ENCODE measurements at places on chromosomes 5 and 9. TPM values are rescaled to one million over a fixed set of nuclear protein-coding genes. Genes with fewer than 3 reads are reported as not detected.

The PCDHGA7 gene
- 0.80 TPM for total RNA-seq

The FBP2 gene
- not detected for total RNA-seq

The SMIM33 gene
- total RNA-seq = not detected

The SWI5 gene
- 42.5 TPM for total RNA-seq

The SPATA31A5 gene
- total RNA-seq = not detected

The CCDC192 gene
- not detected for total RNA-seq

The PRRT1B gene
- not detected for total RNA-seq

The GARIN3 gene
- total RNA-seq = not detected

The PCDHGB2 gene
- total RNA-seq = 3.3 TPM

The FAM169A gene
- 1.5 TPM for total RNA-seq

The SH3RF2 gene
- total RNA-seq = 0.59 TPM

The HSD17B3 gene
- not detected for total RNA-seq

The SLC45A2 gene
- total RNA-seq = not detected

The LCN15 gene
- 1.6 TPM for total RNA-seq

The OR1Q1 gene
- total RNA-seq = not detected

The RNF208 gene
- not detected for total RNA-seq

The ARL14EPL gene
- total RNA-seq = 0.07 TPM

The WDR38 gene
- total RNA-seq = not detected

The MEF2C gene
- 48.6 TPM for total RNA-seq

The FCN2 gene
- not detected for total RNA-seq

The PTCH1 gene
- 1.7 TPM for total RNA-seq

The SLC36A2 gene
- total RNA-seq = not detected

The SERF1A gene
- total RNA-seq = 0.59 TPM

The GZMA gene
- not detected for total RNA-seq

The MEGF10 gene
- total RNA-seq = 0.15 TPM

The PCDHA1 gene
- total RNA-seq = not detected

The LIX1 gene
- total RNA-seq = not detected

All from mammary microvascular endothelial cell (primary cell).